Stimulated activated CD8-positive, alpha-beta memory T cell treated with anti-CD3 and anti-CD28 coated beads, Interleukin-15, amount 100 ng/mL, for 24 hours (primary cell): ENCODE measurements at places on chromosomes 1 and 21.

DNA sequence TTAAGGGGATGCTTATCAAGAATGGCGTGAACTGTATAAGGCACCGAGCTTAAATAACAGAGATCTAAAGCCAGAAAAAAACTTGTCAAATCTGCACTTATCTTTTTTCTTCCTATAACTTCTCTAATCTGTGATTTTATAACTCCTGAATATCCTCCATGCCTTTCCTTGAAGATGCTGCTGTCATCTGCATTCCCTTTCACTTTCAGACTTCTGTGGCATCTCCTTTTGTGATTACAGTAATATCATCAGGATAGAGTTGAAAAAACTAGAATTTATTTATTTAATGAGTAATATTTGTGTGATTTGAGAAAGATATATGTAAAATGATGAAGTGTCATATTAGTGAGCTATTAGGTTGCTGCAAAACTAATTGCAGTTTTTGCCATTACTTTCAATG is 357.8 kb upstream of the PTBP2 start:
- no peak for DNase-seq

DNA sequence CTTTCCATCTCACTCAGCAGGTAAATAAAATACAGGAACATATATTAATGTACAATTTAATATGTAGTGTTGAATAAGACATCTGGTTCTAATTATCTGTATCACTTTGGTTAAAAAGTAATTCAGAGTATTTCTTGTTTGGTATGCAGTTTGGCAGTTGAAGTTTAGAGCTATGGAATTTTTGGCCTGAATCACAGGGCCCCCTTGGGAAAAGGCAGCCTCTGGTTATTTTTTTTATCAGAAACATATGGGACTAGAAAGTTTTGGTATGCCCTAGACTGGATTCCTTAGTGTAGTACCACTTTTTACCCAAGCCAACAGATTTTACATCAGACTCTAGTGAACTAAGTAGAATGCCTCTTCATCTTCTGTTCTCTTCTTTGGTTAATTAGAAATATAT is 26.4 kb downstream of the CNST start:
- DNase-seq = no peak

GRCh38 chr1:157852476-157852875 is 10.9 kb upstream of the CD5L start:
- no peak for DNase-seq

GRCh38 chr1:19139711-19140110 is 70.4 kb downstream of the UBR4 start:
- DNase-seq = no peak

- DNase-seq = no peak
Observed at GRCh38 chr1:12597792-12598191, 20.2 kb downstream of the DHRS3 start.
